Non-pigmented ciliary epithelial cell (primary cell): ENCODE measurements at places on chromosomes 6 and 20.

DNA sequence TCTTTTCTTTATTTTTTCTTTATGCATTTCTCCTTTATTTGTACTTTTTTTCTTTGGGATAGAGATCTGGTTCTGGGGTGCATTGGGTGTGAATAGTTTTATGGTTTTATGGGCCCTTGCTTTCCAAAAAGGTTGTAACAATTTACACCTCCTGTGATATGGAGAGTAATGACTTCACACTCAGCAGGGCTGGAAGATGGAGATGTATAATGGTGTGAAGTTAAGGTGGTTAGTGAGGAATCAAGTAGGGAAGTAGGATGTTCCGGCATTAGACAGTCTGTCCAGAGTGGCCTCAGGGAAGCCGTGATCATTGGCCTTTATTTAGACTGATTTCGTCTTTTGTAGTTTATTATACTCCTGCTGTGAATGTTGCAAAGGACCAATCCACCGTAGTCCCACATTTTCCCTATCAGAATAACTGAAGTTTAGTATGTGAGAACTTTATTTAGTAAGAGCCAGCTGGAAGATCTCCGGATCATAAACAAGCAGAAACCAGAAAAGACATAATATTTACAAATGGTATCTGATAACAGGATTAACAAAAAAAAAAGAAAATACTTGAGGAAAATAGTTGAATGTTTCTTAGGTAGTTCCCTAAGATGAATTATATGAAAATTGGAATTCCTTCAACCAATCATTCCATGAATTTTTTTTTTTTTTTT is 255.5 kb downstream of the TBC1D7 start:
- no peak for DNase-seq

DNA sequence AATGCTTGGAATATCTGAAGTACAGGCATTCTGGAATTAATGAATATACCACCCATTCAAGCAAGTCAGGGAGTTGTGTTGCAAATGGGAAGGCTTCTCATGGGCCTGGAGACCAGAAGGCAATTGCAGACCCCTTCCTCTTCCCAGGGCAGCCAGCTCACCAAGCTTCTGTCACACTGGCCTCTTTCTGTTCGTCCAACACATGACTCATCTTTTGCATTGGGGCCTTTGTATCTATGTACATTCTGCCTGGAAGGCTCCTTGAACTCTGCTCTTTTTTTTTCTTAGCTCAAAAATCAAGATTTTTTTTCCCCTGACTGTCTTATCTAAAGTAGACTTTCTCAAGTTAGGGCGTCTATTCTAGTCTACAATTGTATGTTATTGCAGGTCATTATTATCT is 132.9 kb upstream of the MYLIP start:
- no peak for DNase-seq

GRCh38 chr6:36550473-36551000 is 3.3 kb upstream of the STK38 start:
- no peak for DNase-seq

DNA sequence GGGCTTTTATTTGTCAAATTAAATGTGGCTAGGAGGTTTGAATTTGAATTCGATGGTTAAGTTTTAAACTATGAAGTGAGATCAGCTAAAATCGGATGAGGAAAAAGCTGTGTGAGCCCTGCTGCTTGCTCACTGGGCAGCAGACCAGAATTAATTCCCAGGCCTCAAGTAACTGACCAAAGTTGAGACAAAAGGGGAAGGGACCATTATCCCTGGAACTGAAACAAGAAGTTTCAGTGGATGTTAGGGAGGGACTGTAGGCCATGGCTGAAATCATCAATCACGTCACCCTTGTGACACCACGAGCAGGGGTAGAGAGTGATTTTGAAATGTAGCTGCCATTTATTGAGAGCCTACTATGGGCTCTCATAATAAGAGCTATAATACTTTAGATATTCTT is 7.0 kb upstream of the PRSS35 start:
- DNase-seq, result no peak

DNA sequence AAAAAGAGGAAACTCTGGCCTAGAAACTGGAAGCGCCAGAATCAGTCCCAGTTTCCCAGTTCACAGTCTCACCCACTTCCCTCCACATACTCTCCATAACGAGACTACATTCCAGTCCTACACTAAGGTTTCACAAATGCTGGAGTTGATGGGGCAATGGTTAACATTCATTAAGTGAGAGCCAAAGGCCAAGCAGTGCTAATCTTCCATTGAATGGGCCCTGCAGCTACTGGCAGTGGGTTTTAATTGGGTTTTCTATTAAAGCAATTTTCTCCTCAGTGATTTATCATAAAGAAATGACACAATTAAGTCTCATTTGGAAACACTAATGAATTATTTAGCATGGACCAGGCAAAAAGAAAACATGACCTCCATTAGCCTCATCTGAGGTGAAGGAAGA is 20.8 kb upstream of the NRSN1 start:
- DNase-seq, result no peak

- DNase-seq, result no peak
Measured at GRCh38 chr20:47726632-47727031, 58.6 kb downstream of the SULF2 start.
